ENCODE measurements at places on chromosomes 16 and 17.
A peak's percentile ranks its signal among the peaks of the same experiment; 100 is the strongest.

DNA sequence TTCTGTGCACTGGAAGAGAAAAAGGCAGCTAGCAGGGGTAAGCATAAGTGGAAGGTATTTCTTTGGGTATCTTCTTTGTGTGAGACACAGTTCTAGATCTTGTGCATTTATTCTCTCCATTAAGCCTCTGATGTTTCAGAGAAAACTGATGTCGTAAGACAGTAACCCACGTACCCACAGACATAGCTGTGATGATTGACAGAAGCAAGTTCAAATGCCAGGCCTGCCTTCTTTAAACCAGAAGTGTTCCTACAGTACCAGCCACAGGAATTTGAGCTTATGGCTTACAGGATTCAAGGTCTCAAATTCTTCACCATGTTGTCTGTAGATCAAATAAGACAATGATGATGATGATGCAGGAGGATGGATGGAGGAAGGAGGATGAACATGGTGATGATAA is 161.4 kb upstream of the KCNJ16 start:
- no peak for DNase-seq

DNA sequence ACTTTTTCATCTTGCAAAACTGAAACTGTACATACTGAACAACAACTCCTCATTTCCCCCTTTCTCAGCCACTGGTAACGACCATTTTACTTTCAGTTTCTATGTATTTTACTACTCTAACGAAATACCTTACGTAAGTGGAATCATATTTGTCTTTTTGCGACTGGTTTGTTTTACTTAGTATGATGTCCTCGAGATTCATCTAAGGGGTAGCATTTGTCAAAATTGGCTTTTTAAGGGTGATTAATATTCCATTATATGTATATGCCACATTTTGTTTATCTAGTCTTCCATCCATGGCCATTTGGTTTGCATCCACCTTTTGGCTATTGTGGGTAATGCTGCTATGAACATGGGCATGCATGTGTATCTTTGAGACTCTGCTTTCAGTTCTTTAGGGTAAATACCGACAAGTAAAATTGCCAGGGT is 10.4 kb downstream of the KPNB1 start:
- DNase-seq, result peak; percentile 61

DNA sequence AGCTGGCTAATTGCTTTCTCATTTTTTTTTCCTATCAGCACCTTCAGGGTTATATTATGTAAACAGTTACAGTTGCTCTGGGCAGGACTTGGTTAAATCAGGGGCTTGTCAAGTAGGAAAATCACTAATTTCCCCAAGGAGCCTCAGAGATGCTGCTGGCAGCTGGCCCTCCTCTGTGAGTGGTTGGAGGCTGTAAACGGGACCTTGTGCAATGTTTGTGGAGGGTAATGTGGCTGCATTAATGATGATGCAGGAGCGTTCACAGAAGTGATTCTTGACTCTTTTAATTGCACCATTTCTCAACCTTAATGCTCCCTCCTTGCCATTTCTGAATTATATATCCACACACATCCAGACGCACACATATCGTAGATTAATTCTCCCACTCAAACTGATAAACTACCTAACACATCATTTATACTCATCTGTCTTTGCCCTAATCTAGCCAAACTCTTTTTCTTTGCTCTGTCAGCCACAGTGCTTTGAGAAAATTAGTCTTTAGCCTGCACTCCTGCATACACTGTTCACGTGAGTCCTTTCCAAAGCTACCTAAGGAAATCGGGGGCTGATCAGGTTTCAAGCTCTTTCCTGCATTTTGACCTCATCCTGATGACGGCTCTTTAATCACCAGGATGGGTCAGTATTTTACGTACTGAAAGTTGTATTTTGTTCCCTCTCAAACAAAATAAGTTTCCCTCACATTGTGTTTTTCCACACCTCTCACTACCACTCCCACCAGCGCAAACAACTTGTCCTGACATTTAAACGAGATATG is 154.4 kb upstream of the PIRT start:
- no peak for DNase-seq

DNA sequence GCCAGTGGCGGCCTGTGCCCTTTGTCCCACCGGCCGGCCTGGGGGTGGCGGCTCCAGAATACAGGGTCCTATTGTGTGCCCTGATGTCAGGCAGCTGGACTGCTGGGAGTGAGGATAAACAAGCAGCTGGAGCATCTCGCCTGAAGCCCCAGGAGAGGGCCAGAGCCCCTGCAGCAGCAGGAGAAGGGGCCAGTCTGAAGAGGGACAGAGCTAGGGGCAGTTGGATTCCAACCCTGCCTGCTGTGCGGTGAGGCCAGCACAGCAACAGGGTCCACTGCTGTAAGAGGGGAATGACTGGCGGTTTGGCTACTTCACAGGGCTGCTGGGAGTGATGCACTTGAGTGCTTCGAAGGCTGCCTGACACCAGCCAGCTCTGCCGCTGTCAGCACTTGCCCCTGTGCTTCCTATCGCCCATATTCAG is 25.0 kb downstream of the RAB11FIP4 start:
- no peak for DNase-seq

GRCh38 chr17:65583921-65584603 is 22.6 kb upstream of the AXIN2 start:
- DNase-seq, result no peak

- DNase-seq, result peak; percentile 78
Observed at GRCh38 chr17:59829217-59830006, 63.3 kb downstream of the TUBD1 start.

GRCh38 chr17:48497103-48497502 is 33.7 kb downstream of the HOXB1 start:
- DNase-seq, result no peak

DNA sequence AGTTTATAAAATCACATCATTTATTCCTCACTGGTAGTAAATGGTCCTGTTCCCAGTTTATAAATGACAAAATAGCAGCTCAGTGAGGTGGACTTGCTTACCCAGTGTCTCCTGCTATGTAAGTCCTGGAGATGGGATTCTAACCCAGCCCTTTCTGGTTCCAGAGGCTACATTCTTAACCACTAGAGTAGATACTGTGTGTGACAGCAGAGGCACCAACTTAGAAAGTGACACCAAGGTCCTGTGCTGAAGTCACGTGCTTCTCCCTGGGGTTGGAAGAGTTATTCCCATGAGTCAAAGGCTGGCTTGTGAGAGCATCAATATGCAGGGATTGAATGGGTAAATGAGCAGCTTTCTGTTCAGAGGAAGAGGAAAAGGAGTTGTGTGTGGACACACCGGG is 167.3 kb upstream of the IRX3 start:
- no peak for DNase-seq

Measured in inflammatory macrophage (primary cell).